ENCODE measurements at places on chromosomes 13 and 19. TPM values are rescaled to one million over a fixed set of nuclear protein-coding genes. Genes with fewer than 3 reads are reported as not detected.
A peak's percentile ranks its signal among the peaks of the same experiment; 100 is the strongest.

The ZNF534 gene
- total RNA-seq: not detected

The FUT1 gene
- 6.3 TPM for total RNA-seq

The FAM83E gene
- total RNA-seq: 18.5 TPM

The STOML3 gene
- not detected for total RNA-seq

The BORA gene
- total RNA-seq: 13.4 TPM

The CPB2 gene
- total RNA-seq: not detected

DNA sequence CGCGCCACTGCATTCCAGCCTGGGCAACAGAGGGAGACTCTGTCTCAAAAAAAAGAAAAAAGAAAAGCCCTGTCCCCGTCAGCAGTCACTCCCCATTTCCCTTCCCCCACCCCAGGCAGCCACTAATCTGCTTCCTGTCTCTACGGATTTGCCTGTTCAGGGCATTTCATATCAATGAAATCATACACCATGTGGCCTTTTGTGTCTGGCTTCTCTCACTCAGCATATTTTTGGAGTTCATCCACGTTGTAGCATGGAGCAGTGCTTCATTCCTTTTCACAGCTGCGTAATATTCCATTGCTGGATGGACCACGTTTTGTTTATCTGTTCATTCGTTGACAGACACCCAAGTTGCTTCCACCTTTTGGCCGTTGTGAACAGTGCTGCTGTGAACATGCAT lies 36.1 kb upstream of the KLF2 start:
- DNase-seq: no peak

- no peak for DNase-seq
Measured at GRCh38 chr13:113117335-113117872, 5.2 kb upstream of the F10 start.

GRCh38 chr19:30480097-30480496 lies 107.9 kb downstream of the ZNF536 start:
- no peak for DNase-seq

GRCh38 chr19:35534803-35535480 lies 1.7 kb downstream of the GAPDHS start:
- no peak for DNase-seq

DNA sequence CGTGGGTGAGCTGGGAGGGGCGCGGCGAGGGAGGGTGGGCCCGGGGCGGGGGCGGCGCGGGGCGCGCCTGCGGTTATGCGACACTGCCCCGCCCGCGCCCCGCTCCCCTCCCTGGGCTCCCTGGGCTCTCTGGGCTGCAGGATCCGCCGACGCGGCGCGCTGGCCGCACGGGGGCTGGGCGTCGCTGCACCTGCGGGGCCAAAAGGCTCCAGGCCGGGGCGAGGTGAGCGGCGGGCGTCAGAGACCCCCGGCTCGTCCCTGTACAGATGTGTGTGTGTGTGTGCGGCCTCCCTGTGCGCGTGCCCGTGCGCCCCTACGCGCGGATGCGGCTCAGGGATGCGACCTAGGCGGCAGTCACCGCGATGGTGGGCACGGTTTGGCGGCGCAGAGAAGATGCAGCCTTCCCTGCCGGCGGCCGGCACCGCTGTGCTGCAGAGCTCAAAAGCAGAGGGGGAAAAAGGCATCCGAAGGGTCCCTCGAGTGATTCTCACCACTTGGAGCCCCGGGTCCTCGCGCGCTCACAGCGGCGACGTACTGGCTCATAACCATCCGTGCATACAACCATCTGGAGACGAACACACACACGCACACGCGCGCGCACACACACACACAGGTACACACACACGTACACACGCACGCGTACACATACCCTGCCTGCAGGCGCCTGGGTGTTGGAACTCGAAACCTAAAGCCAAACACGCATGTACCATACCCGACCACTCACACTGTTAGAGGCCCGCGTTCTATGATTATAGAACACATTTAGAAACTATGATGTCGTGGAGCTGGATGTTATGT lies 709 bp downstream of the ATP8A2 start:
- no peak for DNase-seq

DNA sequence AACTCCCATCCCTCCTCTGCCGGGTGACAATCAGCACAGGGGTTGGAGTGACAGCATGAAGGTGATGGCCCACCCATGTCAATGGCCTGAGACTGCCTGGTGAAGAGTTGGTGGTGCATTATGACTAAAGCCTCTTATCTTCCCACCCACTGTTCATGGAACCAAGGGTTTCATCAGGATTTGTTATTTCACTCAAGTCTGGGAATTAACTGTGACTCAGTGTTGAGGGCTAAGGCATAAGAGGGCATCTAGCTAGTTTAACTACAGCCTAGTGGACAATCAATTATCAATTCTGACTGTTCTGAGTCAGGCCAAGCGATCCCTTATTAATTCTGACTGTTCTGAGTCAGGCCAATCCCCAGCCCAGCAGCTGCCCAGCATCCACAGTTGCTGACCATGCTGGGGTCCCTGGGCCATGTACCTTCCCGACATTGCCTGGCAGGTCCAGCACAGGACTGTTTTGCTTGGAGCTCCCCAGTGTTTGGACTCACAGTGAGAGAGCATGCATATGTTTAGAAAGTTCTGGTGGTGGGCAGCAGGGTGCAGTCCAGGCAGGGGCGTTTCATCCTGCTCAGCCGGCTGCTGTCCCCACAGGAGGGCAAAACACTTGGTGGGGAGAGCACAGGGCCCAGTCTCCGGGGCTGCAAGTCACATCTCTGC lies 65.5 kb downstream of the RASL11A start:
- no peak for DNase-seq

GRCh38 chr13:107865643-107866031 lies 349.7 kb downstream of the LIG4 start:
- no peak for DNase-seq

- DNase-seq: peak; percentile 72
Measured at GRCh38 chr19:54207983-54208783, 7.5 kb downstream of the RPS9 start.

DNA sequence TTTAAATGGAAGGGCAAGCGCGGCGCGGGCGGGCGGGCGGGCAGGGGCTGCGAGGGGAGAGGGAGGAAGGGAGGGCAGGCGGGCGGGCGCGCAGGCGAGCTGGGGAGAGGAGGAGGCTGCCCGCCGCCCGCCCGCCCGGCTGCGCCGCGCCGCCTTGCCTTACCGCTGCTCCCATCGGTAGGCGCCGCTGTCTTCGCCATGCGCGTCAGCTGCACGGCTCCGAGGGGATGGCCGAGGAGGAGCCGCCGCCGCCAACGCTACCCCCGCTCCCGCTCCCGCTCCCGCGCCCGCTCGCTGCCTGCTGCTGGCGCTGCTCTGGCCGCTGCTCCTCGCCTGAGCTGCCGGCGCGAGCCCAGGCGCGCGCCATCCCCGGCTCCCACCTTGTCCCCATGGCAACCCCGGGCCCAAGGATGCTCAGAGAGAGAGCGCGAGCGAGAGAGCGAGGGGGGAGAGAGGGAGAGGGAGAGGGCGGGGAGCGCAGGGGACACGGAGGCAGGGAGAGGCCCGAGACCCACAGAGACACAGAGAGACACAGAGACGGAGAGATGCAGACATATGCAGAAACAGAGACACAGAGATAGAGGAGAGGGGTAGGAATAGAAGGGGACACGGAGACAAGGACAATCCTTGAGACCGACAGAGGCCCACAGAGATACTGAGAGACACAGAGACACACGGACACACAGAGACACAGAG lies 40.3 kb downstream of the DEDD2 start:
- DNase-seq: peak; percentile 83

DNA sequence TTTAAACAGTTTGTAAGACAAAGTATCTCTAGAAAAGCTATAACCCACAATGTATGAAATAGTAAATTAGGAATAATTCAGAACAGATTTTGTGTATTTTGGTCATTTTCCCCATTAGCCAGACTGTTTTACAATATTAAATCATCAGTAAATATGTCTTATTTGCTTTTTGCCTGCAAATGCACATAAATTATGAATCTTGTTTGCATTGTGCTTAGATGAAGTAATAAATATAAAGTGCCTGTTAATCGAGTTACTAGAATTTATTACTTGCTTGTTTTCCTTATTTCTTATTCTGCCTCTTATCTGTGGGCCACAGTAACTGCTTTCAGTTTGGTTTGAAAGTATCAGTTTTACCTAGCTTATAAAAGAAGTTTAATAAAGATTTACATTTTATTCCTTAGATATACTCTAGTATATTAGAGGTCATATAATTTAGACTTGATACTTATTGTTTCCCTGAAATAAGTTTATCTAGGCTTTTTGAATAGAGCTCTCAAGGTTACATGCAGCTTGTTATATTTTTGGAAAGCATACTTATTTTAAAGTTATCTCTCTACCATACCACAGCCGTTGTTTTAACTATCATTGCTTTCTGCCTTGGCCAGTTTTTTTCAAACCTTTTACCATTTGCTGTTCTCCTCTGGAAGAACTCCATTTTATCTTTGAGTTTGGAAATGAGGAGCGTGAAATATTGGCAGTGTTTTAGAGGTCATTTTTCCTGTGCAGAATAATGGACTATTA lies 238.0 kb downstream of the NBEA start:
- DNase-seq: no peak

Measured in HT-29 (cell line).